ENCODE measurements at places on chromosomes 2 and 18.
A peak's percentile ranks its signal among the peaks of the same experiment; 100 is the strongest.

DNA sequence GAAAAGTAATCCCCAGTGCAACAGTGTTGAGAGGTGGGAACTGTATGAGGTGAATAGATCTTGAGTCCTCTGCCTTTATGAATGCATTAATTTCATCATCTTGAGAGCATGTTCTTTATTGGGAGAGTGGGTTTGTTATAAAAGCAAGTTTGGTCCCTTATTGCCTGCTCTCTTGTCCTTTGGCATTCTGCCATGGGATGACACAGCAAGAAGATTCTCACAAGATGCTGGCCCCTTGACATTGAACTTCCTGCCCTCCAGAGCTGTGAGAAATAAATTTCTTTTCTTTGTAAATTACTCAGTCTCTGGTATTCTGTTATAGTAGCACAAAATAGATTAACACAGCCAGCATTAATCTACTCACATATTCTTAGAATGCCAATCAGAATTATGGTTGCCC is 108.6 kb downstream of the EHBP1 start:
- DNase-seq = no peak

DNA sequence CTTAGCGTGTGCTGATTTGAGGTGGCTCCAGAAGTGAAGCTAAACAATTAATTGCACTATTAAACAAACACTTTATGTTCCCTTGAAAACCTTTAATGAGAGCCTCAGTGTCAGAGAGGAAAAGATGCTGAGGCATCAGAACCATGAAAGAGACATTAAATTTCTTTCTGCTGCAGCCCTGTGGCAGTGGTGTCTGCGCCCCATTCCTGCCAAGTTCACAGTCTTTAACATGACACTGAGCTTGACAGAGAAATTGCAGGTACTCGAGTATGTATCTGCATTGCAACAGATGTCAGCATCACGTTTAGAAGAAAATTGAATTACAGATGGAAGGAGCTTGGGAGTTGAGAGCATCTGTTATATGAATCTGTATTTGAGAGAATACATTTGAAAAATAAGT is 111.3 kb upstream of the CREB1 start:
- no peak for DNase-seq

DNA sequence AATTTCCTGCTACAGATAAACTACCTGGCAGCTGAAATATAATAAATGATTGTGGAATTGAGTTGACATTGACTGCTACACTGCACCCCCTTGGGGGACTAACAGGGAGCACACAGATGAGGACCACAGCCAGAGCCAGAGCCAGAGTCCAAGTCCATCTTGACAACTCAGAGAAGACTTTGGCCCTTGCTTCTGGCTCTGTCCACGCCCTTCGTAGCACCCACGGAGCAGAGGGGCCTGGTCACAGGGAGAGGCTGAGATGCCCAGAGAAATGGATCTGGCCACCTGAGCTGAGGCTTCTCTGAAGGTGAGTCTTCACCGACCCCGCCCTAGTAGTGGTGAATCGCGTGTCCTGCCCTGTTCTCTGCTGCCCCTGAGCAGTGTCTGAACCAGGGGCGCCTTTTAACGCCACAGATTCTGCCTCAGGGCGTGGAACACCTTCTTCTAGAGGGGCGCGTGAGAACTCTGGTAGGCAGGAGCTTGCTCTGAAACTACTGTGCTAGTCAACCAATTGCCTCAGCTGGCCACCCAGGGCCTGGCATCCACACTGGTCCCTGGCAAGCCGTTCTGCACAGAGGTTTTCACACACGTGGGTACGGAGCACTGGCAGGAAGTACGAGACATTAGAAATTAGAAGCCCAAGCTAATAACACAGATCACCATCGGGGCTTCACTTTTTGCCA is 35.7 kb upstream of the MAT2A start:
- DNase-seq = no peak

GRCh38 chr2:224930124-224930523 is 112.1 kb downstream of the DOCK10 start:
- peak; percentile 57 for DNase-seq

- no peak for DNase-seq
Observed at GRCh38 chr18:12946549-12947284, 1.1 kb upstream of the SEH1L start.

GRCh38 chr18:30487962-30488361 is 554.6 kb downstream of the DSC3 start:
- no peak for DNase-seq

- DNase-seq = no peak
Observed at GRCh38 chr2:133393895-133394294, 174.4 kb downstream of the NCKAP5 start.

DNA sequence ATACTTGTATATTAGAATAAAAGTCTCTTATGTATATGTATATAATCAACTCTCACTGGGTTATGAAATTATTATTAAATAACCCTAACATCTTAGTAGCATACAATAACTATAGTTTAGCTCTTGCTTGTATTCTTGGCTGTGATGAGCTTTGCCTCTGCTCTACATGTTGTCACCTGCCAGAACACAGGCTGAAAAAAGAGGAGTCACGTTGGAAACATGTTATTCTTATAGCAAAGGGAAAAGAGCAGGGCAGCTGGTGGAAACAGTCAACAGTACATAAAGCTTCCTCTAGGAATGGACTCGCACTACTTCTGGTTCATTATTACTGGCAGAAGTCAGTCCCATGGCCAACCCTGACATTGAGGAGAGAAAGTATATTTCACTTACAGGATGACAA is 362.0 kb upstream of the KYNU start:
- no peak for DNase-seq

- DNase-seq = no peak
Observed at GRCh38 chr2:19174176-19174575, 184.2 kb downstream of the OSR1 start.

GRCh38 chr18:3086871-3087270 is 73.9 kb upstream of the LPIN2 start:
- DNase-seq = no peak

GRCh38 chr2:237708961-237709360 is 81.6 kb downstream of the LRRFIP1 start:
- DNase-seq = no peak

DNA sequence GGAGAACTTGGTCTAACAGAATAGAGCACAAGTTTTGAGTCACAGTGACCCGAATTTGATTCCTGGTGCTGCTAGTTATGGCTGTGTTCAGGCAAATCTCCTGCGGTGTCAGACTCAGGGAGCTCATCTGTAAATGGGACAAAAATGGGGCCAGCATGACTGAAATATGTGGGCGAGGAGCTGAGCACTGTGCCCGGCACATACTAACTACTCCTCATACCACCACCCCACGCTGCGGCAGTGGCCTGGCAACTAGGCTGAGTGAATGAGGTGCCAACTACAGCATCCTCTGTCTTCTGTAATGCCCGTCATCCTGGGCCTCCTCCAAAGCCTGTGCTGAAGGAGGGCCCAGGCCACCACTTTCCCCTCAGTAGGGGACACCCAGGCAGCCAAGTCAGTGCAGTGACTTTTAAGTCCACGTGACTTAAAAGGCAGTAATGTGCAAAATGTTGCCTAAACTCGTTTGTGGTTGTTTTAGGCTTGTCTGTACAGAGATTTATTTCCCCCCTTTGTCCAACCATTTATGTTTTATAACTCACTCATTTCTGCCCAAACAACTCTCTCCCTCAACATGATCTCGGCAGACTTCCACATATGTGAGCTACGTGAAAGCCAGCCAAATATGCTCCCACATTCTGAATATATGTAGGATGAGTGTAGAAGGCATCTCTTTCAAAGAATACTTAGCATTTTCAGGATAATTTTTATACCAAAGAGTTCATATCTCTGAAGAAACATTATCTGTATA is 773.7 kb downstream of the TSN start:
- DNase-seq = no peak

- DNase-seq = peak; percentile 32
Observed at GRCh38 chr2:197707316-197708213, 2.4 kb downstream of the MARS2 start.

GRCh38 chr2:168343586-168343985 is 96.2 kb upstream of the STK39 start:
- DNase-seq = no peak

DNA sequence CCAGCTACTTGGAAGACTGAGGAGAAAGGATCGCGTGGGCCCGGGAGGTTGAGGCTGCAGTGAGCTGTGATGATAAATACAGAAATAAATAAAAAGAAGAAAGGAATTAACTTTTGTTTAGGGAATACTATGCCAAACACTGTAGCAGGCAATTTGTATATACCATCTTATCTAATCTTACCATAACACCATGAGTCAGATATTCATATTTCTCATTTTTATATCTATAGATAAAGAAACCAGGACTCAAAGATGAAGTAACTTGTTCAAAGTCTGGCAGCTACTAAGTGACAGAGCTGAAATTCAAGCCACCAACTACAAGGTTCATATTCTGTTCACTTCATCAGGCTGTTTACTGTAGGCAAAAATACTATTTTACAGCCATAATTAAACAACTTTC is 119.2 kb upstream of the SLC39A10 start:
- no peak for DNase-seq

Measured in CD4-positive, alpha-beta T cell treated with Interleukin-15 for 4 hours (primary cell).